Hematopoietic multipotent progenitor cell treated with erythropoietin and hydrocortisone succinate and interleukin-3 and kit ligand, for 15 days (in vitro differentiated cells): ENCODE measurements at places on chromosomes 6 and 20.

- no peak for DNase-seq
Measured at GRCh38 chr6:88563277-88563625, 397.1 kb upstream of the CNR1 start.

DNA sequence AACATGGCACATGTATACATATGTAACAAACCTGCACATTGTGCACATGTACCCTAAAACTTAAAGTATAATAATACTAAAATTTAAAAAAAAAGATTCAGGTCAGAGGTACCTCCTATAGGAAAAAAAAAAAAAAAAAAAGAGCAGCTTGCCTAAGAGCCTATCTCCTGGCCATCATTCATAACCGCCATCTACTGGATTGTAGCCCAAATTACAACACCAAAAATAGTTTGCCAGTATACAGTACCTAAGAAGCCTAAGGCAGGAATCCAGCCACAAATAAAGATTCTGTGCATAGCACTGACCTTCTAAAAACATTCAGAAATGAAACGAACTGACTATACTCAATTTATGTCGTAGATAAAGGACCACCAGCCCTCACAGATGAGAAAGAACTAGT, 438.4 kb upstream of the ADGRB3 start:
- DNase-seq: no peak

- no peak for DNase-seq
Measured at GRCh38 chr6:85464260-85464644, 14.4 kb downstream of the NT5E start.

DNA sequence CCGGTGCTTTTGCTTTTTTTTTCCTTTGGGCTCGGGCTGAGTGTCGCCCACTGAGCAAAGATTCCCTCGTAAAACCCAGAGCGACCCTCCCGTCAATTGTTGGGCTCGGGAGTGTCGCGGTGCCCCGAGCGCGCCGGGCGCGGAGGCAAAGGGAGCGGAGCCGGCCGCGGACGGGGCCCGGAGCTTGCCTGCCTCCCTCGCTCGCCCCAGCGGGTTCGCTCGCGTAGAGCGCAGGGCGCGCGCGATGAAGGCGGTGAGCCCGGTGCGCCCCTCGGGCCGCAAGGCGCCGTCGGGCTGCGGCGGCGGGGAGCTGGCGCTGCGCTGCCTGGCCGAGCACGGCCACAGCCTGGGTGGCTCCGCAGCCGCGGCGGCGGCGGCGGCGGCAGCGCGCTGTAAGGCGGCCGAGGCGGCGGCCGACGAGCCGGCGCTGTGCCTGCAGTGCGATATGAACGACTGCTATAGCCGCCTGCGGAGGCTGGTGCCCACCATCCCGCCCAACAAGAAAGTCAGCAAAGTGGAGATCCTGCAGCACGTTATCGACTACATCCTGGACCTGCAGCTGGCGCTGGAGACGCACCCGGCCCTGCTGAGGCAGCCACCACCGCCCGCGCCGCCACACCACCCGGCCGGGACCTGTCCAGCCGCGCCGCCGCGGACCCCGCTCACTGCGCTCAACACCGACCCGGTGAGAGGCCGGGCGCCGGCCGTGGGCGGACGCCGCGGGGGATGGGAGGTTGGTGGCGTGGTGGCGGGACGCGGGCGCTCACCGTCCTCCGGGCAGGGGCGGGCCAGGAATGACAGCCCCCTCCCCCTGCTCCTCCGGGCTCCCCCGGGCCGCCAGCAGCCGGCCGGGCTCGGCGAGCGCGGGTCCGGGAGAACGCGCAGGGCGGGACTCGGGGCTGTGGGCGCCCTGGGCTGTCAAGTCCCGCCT, 606 bp downstream of the ID4 start:
- no peak for DNase-seq

GRCh38 chr6:21756487-21756886, 162.9 kb downstream of the SOX4 start:
- no peak for DNase-seq

DNA sequence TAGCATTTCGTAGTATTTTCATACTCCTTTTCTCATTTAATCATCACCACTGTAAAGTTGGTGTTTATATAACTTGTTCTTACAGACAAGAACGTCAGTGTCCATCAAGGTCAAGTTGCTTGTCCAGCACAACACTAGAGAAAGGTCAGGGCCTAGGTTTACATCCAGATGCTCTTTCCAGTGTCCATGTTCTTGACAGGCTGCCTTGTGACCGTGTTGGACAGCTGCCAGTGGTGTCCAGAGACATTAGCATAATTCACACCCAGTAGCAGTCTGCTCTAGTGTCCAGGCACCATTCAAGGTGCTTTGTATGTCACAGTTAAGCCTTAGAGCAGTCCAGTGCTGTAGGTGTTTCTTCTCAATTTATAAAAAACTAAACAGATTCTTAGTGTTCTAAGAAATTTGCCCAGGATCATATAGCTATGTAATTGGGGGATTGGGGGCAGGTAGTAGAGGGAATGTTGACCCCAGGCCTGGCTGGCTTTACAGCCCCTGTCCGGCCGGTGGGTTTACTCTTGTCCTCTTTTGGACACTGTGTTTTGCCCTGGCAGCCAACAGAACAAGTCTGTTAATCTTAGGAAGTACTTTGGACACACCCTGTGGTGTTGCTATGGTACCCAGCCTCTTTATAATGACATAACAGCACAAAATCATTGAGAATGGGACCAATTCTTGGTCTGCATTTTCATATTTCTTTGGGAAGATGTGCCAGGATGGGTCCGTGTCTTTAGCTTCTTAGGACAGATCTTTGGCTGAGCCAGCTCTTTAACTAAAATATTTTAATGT, 8.0 kb downstream of the STK35 start:
- peak; percentile 54 for DNase-seq

GRCh38 chr6:2752477-2753109, 1.9 kb upstream of the MYLK4 start:
- DNase-seq: no peak

- peak; percentile 52 for DNase-seq
Measured at GRCh38 chr6:108565091-108565766, 4.5 kb downstream of the FOXO3 start.

DNA sequence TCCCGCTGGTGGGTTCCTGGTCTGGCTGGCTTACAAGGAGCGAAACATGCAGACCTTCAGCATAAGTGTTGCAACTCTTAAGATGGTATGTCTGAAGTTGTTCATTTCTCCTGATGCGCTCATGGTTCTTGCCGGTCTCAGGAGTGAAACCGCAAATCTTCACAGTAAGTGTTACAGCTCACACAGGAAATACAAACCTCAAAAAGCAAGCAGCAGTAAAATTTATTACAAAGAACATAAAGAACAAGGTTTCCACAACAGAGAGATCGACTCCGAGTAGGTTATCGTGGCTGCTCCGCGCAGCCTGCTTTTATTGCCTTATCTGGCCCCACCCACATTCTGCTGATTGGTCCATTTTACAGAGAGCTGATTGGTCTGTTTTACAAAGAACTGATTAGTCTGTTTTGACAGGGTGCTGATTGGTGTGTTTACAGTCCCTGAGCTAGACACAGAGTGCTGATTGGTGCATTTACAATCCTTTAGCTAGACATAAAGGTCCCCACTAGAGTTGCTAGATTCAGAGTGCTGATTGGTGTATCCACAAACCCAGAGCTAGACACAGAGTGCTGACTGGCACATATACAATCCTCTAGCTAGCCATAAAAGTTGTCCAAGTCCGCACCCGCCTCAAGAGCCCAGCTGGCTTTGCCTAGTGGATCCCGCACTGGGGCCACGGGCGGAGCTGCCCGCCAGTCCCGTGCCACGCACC, 39.2 kb downstream of the TRIM27 start:
- peak; percentile 62 for DNase-seq

- no peak for DNase-seq
Measured at GRCh38 chr6:71621918-71622519, 264.3 kb upstream of the RIMS1 start.

DNA sequence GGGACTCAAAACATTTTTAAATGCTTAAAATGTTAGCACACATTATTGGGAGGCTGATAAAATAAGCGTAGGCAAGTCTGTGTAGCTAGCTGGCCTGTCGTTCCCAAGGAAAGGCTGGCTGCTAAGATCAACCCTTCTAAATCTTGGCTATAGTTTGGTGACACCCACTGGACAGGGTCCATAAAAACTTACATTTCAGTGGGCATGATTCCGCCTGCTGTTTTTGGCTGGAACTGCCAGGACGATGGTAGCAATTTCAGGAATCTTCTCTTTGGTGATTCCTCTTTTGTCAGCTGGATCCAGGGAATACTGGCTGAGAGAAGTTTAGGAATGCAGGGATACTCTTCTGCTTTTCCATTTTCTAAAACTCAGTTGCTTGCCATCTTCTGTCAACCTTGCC, 162.2 kb downstream of the NKAIN2 start:
- no peak for DNase-seq

GRCh38 chr20:63545814-63546213, 1.7 kb downstream of the SRMS start:
- DNase-seq: no peak

DNA sequence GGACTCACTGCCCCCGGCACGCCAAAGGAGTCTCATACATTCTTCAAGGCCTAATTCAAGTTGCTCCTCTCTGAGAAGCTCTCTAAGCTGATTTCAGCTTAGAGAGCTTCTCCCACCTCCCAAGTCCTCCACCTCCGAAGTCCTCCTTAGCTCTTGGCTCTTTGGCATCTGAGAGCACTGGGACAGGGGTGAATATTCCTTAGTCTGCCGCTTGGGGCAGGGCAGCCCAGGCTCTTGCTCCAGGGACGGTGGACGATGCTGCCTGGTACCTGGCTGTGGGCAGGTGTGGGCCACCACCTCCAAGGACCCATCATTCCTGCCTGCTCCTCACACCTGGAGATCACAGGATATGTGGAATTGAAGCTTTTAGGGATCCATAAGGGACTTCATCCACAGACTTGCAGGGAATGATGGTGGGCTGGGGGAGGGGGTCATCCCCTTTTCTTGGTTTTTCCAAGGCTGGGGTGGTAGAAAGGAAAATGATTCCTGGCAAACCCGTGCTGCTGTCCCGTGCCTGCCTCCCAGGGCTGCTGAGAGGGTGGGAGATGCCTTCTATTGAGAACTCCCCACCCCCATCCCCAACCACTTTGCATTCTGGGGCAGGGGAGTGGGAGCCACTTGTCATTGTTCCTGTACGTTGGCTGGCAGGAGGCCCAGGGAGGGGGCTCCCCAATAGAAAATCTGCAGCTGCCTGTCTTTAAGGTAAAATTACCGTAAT, 57.4 kb downstream of the ARHGAP40 start:
- peak; percentile 46 for DNase-seq

GRCh38 chr20:60108397-60108796, 150.2 kb downstream of the CDH26 start:
- no peak for DNase-seq

GRCh38 chr6:153216789-153217188, 85.7 kb upstream of the RGS17 start:
- no peak for DNase-seq

- DNase-seq: no peak
Measured at GRCh38 chr6:150765067-150765764, 100.3 kb upstream of the MTHFD1L start.
